Temporal lobe (tissue), 4 donors: ENCODE measurements at places on chromosomes 6 and 20. TPM values are rescaled to one million over a fixed set of nuclear protein-coding genes. Genes with fewer than 3 reads are reported as not detected.

SLC16A10 gene
- 7.6 TPM for total RNA-seq

UNC5CL gene
- total RNA-seq = 0.25 TPM

STMND1 gene
- total RNA-seq = 0.25 TPM

COL9A1 gene
- 4.7 TPM for total RNA-seq

CRISP3 gene
- total RNA-seq = not detected
